GF-D8 (cell line): ENCODE measurements at places on chromosomes 7 and 10.

DNA sequence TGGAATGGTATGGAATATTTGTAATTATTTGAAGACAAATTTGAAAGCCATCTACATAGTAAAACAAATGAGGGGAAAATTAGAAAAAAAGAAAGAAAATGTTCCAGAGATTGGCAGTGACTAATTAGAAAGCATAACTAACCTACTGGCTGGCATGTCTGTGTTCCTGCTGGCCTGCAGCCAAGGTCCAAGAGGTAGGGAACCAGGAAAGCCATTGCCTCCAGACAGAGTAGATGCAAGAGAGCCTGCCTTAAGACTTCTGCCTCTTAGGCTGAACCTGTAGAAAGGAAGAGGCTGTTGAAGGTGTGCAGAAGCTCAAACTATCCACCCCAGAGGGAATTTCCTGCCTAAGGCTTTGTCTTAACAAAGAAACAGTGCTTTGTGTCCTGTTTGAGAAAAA lies 982.0 kb downstream of the SORCS1 start:
- DNase-seq = no peak

- no peak for DNase-seq
These were observed 5.3 kb downstream of the AGMO start for GRCh38 chr7:15556339-15557105.

DNA sequence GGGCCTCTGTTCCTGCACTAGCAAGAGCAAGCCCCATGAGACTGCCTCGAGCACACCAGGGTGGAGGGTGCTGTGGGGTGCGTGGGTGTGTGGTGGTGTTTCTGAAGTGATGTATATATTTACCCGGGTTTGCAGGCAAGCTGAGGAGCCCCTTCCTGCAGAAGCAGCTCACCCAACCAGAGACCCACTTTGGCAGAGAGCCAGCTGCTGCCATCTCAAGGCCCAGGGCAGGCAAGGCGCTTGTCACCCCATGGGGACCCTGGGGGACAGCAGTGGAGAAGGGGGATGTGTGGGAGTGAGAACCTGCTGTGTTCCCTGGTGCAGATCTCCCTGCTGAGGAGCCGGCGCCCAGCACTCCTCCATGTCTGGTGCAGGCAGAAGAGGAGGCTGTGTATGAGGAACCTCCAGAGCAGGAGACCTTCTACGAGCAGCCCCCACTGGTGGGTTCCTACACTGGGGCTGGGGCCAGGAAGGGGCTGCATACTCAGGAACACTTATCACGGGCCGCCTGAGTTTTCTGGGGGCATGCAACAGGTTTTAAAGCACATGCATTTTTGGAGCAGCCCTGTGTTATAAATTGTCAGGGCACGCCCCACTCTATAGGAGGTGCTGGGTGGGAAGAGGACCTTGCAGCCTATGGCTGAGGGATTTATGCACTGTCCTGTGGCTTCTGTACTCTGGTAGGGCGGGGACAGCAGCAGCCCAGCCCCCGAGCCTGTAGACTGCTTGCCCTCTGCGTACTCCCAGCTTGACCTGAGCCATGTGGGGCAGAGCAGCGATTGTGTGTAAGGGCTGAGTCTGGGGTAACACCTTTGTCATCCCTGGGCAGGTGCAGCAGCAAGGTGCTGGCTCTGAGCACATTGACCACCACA lies 5.9 kb downstream of the PGAM2 start:
- DNase-seq = no peak

GRCh38 chr7:80999771-81000170 lies 80.9 kb upstream of the SEMA3C start:
- no peak for DNase-seq

GRCh38 chr10:49600781-49601400 lies 9.2 kb upstream of the SLC18A3 start:
- DNase-seq = no peak

GRCh38 chr7:129530795-129531391 lies 28.6 kb downstream of the SMKR1 start:
- DNase-seq = no peak

- no peak for DNase-seq
These were observed 13.5 kb downstream of the CALD1 start for GRCh38 chr7:134792968-134793367.

GRCh38 chr10:58967551-58968388 lies 208.7 kb upstream of the PHYHIPL start:
- no peak for DNase-seq

DNA sequence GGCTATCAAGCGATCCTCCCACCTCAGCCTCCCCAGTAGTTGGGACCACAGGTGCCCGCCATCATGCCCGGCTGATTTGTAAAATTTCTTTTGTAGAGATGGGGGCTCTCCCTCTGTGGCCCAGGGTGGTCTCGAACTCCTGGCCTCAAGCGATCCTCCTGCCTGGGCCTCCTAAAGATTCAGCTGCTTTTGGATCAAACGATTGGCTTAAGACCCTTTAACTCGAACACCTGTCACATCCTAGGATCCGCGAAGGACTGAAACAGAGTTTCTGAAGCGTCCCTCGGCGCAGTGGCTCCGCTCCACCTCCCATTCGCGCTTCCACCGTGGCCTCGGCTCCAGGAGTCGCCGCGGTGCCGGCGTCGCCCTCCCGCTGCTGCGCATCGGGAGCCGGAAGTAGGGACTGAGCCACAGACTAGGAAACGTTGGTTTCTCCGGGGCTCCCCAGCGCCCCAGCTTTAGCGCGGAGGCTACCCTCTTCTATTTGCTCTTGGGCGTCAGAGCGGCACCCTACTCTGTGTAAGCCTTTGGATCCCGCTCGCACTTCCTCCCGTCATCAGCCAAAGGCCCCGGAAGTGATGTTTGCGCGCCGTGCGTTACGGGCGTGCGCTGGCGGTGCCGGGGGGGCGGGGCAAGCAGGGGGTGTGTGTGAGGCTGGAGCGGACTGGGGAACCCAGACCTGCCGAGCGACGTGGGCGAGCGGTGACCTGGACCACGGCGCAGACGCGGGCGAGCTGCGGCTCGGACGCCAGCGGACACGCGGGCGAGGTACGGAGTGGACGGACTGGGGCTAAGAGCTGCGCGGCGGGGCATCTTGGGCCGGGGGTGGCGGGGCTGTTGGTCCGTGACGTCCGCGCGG lies 53.0 kb downstream of the KCTD7 start:
- DNase-seq = peak; percentile 87

DNA sequence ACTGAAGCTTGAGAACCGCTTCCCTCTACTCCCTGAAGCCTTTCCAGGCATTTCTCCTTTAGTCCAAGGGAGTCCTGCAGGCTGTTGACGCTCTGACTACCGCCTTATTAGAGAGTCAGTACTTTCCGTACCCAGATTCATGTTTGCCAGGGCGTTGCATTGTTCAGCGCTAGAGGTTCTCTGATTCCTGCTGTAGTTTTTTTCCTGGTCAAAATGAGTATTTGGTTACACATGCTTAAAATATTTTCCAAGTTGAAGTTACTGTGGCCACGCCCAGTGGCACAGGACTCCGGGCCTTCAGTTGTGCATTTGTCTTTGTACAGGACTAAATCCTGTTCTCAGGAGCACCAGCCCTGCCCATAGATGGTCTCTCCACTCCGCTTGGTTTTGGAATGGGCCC lies 7.9 kb downstream of the MTURN start:
- no peak for DNase-seq
